AG20443 (cell line): ENCODE measurements at places on chromosomes 2 and 18.
A peak's percentile ranks its signal among the peaks of the same experiment; 100 is the strongest.

DNA sequence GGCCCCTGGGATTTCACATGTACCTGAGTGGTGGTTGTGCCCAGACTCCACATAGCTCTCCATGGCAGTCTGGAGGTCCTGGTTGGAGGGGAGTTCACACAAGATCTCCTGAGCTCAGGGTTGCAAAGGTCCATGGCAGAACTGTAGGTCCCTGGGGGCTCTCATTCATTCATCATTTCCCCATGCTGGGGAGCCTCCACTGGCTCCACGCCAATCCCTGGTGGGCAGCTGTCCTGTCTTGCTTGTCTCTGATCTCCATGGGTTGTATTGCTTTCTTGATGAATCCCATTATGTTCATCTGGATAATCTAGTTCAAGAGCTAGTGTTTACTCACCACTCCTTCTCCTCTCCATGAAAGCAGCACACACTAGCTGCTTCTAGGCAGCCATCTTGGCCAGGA lies 42.4 kb downstream of the ZSWIM2 start:
- no peak for DNase-seq

DNA sequence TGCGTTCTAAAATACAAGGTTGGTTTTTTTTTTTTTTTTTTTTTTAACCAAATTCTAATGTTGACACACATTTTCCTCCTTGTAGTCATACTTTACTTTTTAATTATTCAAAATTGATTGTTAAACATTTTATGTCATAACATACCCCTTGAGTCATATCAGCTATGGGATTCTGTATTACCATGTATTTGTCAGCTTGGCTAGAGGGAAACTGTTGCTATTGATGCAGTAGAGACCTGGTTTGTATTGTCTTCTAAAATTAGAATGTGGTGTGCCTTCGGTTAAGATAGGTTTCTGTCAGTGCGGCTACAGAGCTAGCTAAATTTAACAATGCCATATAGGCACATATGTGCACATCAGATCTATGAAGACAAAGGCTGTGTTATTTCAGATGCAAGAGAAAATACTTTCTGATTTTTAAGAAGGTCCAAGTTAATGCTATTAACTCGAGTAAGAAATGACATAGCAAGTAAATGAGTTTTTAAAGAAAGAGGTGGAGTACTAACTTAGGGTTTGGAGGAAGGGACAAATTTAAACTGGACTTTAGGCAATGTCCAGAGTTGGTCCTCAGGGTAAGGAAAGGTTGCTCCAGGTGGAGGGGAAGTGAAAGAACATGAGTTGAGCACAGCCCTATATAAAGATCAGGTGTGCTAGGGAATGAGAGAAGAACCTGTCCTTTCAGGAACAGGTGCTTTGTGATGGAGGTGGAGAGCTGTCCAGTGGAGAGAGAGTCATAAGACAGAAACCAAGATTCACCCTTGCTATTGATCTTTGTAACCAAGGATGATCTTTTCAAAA lies 152.3 kb downstream of the PRPF40A start:
- no peak for DNase-seq

DNA sequence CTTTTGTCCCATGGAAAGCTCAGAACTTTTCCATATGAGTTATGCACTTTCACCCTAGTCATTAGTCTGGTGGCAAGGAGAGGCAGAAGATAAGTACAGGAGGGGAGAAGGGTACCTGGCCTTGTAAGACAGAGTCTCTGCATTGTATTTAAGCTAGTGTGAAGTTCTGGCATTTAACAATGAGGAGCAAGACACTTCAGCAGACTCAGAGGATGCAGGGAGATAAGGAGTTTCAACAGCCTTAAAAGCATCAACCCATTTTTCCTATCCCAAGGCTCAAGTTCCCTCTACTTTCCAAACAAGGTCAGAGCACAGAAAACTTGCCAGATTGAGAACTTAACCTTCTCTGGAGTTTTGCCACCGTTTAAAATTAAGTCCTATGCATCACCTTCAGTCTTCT lies 348.2 kb upstream of the VRK2 start:
- no peak for DNase-seq

GRCh38 chr2:15671409-15671808 lies 79.7 kb downstream of the DDX1 start:
- no peak for DNase-seq

DNA sequence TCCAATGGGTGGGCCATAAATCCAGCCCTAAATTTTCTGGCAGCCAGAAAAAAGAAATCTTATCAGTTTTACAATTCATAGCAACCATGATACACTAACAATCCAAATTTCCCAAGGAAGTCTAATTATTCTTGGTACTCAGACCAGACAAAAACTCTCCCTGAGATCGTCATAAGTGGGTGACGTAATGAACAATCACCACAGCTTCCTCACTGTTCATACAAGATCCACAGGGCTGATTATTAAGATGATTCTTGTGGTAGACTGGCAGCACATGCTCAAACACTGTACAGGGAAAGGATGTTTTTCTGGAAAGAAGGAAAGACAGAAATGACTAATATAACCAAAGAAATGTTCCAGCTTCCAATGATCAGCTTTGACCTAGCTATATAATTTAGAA lies 178.3 kb upstream of the CRIM1 start:
- DNase-seq: no peak

DNA sequence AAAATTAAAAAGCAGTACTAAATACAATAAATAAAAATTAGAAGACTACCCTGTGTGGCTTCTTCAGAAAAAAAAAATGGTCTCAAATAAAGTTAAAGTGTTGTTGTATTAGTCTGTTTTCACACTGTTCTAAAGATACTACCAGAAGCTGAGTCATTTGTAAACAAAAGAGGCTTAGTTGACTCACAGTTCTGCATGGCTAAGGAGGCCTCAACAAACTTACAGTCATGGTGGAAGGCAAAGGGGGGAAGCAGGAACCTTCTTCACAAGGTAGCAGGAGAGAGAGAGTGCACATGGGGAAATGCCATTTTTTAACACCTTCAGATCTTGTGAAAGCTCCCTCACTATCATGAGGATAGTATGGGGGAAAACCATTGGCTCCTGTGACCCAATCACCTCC lies 612.8 kb downstream of the RNF144A start:
- DNase-seq: no peak

DNA sequence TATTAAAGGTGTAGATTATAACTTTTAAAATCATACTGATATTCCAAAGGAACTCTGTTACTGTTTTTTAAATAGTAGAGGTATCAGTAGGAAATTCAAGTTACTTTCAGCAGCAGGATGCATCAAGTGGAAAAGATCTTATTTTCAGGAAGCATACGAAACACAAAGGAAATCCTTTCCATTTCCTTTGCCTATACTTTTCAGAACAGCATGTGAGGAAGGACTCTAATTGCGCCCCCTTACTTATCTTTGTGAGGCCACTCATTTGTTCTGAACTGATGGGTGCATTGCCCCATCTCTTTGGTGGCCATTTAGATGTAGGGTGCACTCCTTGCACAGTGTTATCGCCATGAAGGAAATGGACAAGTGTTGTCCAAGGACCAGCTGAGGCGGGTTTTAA lies 145.3 kb downstream of the BABAM2 start:
- no peak for DNase-seq

GRCh38 chr2:9991829-9992273 lies 40.4 kb downstream of the GRHL1 start:
- no peak for DNase-seq

DNA sequence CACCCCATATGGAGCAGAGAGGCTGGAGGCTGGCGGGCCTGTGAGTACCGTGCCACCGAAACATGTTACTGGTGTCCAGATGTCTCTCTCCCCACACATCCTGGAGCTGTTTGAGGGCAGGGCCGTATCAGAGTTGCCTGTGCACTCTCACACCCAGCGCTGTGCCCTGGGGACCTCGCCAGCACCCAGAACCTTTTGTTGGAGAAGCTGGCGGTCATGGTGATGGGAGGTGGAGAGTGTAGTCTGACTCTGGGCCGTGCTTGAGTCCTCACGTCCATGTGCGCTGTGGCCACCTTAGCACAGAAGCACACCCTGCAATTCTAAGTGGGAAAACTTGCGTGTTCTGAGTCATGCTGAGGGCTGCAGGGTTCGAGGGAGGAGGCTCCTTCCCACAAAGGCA lies 259.2 kb downstream of the NDUFA10 start:
- DNase-seq: no peak

DNA sequence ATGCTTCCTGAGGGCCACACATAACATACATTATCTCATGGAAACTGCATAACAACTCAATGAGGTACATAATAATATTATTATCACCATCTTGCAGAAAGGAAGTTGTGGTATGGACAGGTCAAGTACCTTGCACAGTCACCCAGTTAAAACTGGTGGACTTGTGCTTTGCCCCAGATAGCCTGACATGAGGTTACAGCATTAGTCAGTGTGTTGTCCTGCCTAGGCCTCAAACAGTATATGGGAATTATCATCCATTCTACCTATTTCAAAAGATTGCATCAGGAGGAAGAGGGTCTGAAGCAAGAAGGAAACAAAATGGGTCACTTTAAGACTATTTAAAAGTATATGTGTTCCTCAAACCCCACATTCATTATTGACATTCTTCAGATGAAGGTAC lies 5.4 kb upstream of the ANTXR1 start:
- DNase-seq: no peak

GRCh38 chr2:45699032-45699658 lies 47.7 kb downstream of the PRKCE start:
- DNase-seq: peak; percentile 71

GRCh38 chr18:79442508-79443221 lies 46.9 kb downstream of the NFATC1 start:
- peak; percentile 34 for DNase-seq

- DNase-seq: no peak
Observed at GRCh38 chr2:127074358-127074757, 32.6 kb downstream of the BIN1 start.

DNA sequence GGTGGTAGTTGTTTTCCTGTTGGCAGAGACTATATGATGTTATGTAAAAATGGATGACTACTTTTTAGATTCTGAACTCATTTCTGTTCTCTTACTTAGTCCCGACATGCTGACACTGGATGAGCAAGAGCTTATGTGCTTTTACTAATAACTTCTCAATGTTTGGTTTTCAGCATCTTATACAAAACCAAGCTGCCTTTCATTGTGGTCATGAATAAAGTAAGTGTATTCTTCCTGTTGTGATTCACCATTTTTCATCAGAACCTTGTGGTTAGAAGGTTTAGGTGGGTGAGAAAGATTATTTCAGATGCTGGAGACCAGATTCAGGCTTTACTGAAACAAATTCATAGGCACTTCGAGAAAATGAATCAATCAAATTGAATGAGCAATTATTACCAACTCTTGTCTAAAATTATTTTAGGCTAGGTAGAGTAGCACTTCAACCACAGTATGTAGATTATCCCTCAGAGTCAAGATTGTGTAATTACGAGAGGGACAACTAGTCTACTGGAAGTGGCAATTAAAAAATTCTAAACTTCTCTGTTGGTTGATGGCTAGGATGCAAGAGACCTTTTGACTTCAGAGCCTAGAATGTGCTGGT lies 9.3 kb downstream of the GPN1 start:
- DNase-seq: no peak

GRCh38 chr2:25722224-25722623 lies 48.8 kb upstream of the DTNB start:
- no peak for DNase-seq

DNA sequence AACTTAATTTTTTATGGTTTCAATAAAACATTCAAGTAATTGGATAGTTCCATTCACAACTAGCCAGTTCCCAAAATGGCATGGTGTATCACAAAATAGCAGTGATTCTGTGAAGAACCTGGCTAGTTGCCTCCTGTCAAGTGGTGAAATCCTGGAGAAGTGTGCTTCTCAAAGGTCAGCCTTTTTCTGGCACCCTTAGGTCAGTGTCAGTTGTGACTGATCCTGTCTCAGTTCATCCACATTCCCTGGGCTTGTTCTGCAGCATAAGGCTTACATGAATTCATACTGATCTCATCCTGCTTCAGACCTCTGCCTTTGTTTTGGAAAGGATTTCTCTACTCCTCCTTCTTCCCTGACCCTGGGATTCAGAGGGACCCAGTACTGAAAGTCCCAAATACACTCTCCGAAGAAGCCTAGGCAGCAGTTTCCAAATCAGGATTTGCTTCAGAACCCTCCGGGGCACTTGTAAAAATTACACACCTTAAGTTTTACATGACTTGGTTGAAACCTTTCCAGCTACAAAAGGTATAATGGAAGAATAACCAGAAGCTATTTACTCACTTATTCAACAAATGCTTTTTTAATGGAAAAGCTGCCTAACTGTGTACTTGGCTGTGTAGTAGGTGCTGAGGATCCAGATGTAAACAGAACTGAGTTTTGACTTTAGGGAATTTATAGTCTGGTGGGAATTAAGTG lies 11.0 kb downstream of the MAP3K20 start:
- peak; percentile 24 for DNase-seq

GRCh38 chr2:16860627-16861026 lies 195.0 kb upstream of the CYRIA start:
- DNase-seq: no peak

DNA sequence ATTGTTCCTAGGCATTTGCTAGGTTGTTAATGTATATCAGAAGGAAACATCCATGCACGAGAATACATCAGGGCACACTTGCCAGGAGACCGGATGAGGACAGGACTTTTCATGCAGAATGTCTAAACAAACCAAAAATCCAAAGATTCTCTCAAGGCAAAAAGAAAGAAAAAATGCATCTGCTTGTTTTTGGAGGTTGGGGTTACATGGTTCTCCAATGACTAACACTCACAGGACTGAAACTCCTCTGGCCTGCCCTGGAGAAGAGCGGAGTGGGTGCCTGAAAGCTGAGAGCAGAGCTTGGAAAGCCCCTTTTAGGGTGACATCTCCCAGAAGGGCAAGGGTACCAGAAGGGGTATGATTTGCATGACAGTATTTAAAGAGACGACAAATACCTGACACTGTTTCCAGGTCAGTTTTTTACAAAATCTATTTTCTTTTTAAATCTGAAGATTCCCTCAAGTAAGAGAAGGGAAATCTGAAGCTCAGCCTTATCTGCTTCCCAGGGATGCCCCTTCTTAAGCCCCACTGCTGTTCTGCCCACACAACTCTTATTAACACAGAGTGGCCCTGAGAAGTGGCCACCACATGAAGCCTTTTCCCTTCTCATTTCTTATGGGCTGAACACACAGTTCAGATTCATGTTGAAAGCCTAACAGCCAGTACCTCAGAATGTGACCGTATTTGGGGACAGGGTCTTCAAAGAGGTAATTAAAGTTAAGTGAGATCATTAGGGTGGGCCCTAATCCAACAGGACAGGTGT lies 216.4 kb downstream of the STK39 start:
- peak; percentile 70 for DNase-seq

DNA sequence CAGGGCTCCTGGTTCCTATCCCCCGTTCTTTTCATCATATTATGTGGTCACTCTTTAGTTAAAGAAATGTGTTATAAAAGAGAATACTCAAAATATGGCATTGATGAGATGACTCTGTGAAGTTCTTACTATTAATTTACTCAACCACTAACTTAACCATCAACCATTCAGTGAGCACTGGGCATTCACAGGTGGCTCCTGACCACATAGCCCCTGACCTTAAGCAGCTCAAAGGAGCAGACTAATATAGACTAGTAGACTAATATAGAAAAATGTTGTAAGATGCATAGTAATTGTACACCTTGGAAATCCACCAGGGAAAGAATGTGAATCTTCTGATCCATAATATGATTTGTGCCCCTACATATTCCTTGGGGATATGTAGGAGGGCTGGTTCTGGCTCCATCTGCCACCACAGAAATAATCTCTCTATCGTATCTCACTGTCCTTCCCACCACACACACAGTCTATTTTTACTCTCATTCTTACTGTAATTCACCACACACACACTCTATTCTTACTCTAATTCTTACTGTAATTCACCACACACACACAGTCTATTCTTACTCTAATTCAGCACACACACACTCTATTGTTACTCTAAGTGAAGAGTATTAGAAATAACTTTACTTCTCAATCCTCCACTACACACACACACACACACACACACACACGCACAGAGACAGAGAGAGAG lies 188.9 kb upstream of the ITGA4 start:
- DNase-seq: no peak
